ENCODE measurements at places on chromosomes 13 and 19.

DNA sequence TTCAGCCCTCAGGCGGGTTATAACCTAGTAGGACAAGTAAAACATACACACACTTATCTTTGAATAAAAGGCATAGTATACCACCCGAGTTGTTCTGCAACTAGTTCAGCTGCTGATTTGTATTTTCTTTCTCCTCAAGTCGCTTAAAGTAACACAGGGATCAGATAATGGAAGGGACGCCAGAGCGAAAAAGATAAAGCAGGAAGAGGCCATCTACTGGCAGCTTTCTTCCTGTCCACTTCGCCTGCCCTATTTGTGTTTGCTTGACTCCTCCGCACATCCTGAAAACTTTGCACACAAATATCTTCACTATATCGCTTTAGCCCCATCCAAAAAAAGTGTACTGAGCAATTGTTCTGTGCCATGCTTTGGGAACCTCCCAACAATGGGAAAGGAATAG is 238.0 kb upstream of the SOX21 start:
- DNase-seq: no peak

DNA sequence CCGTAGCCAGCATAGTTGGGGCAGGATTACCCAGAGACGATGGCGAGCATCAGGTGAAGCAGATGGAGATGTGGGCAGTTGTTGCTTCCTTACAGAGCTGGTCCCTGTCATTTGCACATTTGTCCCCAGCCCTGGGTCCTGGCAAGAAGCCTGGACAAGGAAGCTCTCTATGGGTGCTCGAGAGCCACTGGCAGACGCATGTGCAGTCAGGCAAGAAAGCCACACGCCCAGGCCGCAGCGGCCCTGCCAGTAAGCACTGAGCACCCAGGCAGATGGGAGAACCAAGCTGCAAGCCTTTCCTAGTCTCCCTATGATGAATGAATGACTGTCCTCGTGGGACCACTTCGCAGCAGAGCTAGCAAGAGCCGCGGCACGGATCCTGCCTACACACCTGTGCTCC is 182.8 kb downstream of the FOXO1 start:
- DNase-seq: no peak

DNA sequence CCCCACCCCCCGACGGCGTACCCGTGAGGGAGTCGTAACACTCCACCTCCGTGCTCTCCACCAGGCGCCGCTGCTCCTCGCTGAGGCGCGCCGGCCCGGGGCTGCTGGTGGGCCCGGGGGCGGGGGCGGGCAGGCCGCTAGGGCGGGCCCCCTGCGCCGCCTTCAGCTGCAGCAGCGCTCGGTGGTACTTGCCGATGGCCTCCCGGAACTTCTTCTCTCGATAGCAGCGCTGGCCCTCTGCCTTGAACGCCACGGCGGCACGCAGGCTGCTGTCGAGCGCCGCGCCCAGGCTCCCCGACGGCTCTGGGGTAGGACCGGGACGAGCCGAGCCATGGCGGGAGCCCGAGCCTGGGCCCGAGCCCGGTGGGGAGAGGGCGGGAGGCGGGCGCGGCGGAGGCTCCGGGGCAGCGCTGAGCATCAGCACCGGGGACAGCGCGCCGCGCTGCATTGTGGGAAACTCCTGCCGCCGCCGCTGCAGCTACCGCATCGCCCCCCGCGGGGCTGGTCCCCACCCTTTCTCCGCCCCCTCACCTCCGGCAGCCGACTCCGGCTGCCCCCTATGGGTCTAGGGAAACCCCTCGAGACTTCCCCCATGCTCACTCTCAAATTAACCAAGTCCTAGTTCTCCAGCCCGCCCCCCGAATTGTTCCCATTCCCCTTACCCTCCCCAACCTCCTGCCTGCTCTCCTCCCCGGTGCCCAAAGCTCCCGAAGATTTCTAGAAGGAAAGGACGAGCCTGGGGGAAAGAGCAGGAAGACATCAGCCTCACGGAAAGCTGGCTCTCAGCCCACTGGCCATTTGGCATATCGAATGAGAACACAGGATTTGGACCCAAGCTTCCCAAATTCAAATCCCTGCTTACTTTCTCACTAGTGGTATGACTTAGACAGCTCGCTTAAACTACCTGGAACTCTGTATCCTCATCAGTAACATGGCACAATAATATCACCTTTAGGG is at the start of gene TTC9B:
TTC9B (minus strand) TSS at position 451 of the 957 bp plus-strand sequence; CDS start at position 448, 3 bp downstream.
- DNase-seq: no peak

DNA sequence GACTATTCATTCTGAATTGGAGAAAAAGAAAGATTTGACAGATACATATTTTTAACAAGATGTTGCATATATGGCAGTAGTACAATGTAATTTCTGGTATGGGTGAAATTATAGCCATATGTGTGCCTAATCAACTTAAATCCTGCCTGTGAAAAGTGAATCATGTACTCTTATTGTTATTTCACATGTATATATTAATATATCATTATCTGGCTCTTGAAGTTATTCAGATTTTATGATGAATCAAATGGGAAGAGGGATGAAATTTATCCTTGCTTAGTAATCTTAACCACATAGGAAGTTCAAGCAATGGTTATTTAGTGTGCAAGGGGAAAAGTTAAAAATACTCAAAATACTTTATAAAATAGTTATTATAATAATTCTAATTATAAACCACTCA is 80.5 kb downstream of the GPC6 start:
- no peak for DNase-seq

- peak; percentile 67 for DNase-seq
These were observed 4.6 kb downstream of the AXL start for GRCh38 chr19:41223431-41224234.

GRCh38 chr13:90950160-90950559 is 397.3 kb upstream of the MIR17HG start:
- no peak for DNase-seq

DNA sequence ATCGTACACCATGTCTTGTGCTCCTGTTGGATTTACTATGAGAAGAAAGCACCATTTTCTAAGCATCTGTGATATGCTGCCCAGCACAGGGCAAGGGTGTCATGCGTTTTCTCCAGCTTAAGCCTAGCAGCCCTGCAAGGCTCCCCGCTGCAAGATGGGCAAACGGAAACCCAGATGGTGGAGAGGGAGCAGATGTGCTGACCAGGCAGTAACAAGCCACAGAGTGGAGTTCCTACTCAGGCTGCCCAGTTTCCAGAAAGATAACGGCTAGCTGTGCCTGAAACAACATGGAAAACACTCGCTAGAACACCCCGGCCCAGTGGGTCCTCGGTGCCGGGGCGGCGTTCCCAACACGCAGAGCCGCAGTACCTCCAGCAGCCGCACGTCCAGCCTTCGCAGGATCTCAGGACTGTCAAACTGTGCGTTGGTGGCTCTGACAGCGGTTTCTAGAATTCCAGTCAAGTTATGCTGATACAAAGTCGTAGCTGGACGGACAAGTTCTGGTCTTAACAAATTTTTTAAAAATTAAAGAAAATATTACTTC is 68.4 kb downstream of the TUBGCP3 start:
- no peak for DNase-seq
